ENCODE measurements at places on chromosomes 6 and 20. TPM values are rescaled to one million over a fixed set of nuclear protein-coding genes. Genes with fewer than 3 reads are reported as not detected.

The MYBL2 gene
- total RNA-seq: 66.0 TPM

The VEGFA gene
- total RNA-seq: 32.5 TPM

The SSTR4 gene
- 0.17 TPM for total RNA-seq

The BMP6 gene
- 18.9 TPM for total RNA-seq

The PRIM2 gene
- 10.9 TPM for total RNA-seq

The SCAND1 gene
- 81.9 TPM for total RNA-seq

The TPBG gene
- 47.3 TPM for total RNA-seq

The PRR18 gene
- 0.14 TPM for total RNA-seq

The C6orf132 gene
- 1.9 TPM for total RNA-seq

The SYNGAP1 gene
- 3.7 TPM for total RNA-seq

The GATA5 gene
- total RNA-seq: 0.29 TPM

The RSPH9 gene
- 0.28 TPM for total RNA-seq

The ZSCAN9 gene
- total RNA-seq: 7.6 TPM

The DCDC2 gene
- total RNA-seq: 2.0 TPM

The ABCC10 gene
- total RNA-seq: 10.7 TPM

The GID8 gene
- 21.2 TPM for total RNA-seq

The PBX2 gene
- 17.7 TPM for total RNA-seq

The JAG1 gene
- 43.2 TPM for total RNA-seq

The ZBTB9 gene
- 10.2 TPM for total RNA-seq

The SYCP2L gene
- total RNA-seq: 3.9 TPM

The TP53TG5 gene
- total RNA-seq: not detected

The SIRPA gene
- 30.1 TPM for total RNA-seq

The GSTA1 gene
- total RNA-seq: not detected

The ADAM33 gene
- not detected for total RNA-seq

The DNAH8 gene
- not detected for total RNA-seq

The EYS gene
- not detected for total RNA-seq
